ENCODE measurements at places on chromosomes 2 and 18. TPM values are rescaled to one million over a fixed set of nuclear protein-coding genes. Genes with fewer than 3 reads are reported as not detected.

DNA sequence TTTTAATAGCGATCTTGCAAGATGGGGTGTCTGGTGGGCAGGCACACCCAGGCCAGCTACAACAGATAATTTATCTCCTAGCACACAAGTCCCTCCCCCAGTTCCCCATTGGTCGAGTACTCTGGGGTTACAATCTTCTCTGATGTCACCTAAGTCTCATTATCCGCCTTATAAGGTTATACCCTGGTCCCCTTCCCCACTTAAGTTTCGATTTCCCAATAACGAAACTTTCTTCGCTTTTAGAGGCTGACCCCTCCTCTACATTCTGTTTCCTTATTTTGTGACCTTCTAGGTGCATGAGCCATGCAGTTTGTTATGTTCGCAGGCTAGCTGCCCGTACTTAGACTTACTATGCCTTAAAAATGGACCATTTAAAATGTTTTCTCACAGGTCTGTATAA lies 180.1 kb downstream of the CAPN13 start:
- no peak for DNase-seq

DNA sequence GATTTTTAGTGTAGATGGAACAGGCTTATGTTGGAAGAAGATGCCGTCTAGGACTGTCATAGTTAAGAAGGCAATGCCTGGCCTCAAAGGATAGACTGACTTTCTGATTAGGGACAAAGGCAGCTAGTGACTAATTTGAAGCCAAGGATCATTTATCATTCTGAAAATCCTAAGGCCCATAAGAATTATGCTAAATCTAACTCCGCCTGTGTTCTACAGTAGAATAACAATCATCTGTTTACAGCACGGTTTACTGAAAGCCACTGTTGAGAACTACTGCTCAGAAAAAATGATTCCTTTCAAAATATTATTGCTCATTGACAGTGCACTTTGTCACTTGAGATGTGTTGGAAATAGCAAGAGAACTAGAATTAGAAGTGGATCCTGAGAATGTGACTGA lies 44.5 kb downstream of the BABAM2 start:
- DNase-seq = no peak

GRCh38 chr2:72931280-72931910 lies 14.1 kb downstream of the EMX1 start:
- DNase-seq = no peak

Gene ATF2
- 48.2 TPM for total RNA-seq

Measured in umbilical cord (tissue), 2 donors.